Thoracic aorta (tissue), 2 donors: ENCODE measurements at places on chromosomes 6 and 20.

DNA sequence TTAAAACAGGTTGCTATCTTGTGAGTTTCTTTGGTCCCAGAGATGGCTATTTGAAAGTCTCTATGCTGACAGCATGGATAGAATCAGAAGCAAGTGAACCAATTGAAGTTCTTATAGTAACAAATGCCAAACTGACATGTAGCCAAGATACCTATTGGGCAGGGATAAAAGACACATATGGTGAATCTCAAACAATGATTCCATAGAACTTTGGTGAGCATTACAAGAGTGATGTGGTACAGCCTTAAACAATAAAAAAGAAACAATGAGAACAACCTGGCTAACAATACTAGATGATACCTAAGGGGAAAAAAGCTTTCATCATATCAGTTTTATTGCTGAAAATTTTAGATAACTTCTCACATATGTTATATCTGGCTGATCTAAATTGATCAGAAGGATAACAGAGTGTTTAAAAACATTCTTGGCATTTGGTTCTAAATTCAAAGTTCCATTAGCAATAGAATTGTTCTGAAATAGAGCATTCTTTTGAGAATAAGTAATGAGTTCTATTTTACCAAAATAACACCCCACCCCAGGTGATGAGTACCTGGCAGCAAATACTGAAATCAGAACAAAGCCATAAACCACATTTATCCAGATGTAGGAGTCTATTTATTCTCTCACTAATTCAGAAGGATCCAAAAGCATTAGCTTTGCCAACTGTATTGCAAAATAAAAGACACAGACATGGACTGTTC lies 5.8 kb upstream of the HMGCLL1 start:
- no peak for DNase-seq

- no peak for DNase-seq
Observed at GRCh38 chr20:7879883-7880282, 60.4 kb downstream of the HAO1 start.

- DNase-seq: no peak
Observed at GRCh38 chr6:74638412-74638811, 567.4 kb downstream of the COL12A1 start.

DNA sequence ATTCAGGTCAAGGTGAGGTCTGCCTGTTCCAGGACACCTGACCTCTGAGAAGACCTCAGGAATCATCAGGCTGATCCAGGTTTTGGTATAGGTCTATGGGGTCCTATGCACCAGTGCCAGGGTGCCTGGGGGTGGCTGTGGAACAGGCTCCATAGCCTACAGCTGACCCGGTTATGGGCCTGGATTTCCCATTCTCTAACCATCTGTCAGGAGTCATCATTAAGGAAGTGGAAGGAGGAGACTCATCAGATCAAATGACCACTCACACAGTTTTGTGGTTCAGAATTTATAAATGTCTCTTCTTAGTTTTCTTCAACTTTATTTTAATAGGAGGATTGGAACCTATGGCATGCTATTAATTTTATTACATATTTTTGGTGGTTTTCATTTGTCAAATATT lies 14.8 kb downstream of the PLA2G7 start:
- no peak for DNase-seq

DNA sequence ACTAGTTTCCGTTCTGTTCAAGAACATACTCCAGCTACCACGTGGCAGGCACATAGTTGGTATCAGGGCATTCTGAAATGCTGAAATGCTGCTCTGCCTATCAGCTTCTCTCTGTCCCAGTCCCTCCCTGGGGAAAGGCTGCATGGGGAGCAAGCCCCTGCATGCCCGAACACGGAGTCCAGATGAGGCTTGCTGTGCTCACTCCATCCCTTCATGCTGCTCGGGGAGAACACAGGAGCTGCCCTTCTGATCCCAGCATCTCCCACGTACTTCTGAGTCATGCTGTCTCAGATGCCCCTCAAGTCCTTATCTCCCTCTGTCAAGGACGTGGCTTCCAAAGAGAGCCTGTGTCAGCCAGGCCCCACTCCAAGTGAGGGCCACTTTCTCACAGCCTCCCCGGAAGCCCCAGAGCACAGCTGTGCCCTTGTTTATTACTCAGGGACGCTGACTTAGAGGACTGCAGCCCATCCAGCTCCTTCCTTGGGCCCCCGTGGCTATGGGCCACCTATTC lies 29.4 kb downstream of the THBS2 start:
- no peak for DNase-seq

DNA sequence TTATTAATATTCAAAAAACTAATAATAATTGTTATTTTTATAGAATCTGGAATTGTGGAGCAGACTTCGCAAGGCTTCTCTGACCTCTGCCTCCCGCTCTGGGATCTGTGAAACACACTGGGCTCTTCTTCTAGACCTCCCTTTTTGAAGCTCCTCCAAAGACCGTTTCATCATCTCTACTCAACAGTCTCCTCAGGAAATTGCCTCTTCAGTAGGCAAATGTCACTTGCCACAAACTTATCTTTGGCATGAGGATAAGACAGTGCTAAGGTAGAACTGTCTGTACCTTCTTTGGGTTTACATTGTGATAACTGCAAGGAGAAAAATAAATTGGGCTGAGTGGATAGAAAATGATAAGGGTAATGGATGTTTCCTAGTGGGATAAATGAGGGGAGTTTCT lies 2.3 kb upstream of the MAS1L start:
- no peak for DNase-seq
